GM12878 (cell line): ENCODE measurements at places on chromosomes 12 and 14.

DNA sequence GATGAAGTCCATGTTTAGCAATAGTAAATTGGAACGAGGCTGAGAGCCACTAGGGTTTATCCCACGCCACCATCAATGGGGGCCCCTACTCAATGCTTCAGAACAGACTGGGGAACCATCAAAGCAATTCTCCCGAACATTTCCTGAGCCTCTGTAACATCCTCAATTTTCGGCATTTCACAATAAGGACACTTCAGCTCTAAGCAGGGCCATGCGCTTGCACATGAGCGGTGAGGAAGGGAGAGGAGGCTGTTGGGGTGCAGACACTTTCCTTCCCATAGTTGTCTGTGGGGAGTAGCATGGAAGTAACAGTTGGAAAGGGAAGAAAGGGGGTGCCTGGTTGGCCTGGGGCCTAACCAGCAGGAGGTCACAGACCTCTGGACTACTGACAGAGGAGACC is 129.9 kb upstream of the PRMT8 start:
- no peak for DNase-seq

- DNase-seq: no peak
These were observed 18.9 kb upstream of the PPFIBP1 start for GRCh38 chr12:27505109-27505508.

GRCh38 chr14:88168498-88169165 is 154.4 kb downstream of the KCNK10 start:
- DNase-seq: no peak

- no peak for DNase-seq
These were observed 196.9 kb upstream of the BTG1 start for GRCh38 chr12:92342574-92342973.

- no peak for DNase-seq
These were observed 491.2 kb upstream of the FLRT2 start for GRCh38 chr14:85038526-85039352.

DNA sequence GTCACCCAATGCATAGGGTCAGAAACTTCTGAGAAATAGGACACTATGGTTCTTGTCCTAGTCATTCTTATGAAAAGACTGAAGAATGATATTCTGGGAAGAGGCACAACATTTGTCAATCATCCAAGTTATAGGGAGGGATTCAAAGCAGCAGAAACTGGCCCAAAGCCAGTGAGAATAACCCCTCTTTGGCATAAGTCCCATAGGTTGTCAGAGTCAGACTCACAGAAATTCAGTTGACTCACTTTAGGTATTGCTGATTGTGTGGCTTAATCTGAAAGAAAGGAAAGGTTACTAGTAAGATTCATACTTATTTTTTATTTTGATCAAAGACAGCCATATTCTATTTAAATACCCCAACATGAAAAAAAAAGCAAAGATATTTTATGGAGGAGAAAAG is 151.0 kb downstream of the SRGAP1 start:
- no peak for DNase-seq

DNA sequence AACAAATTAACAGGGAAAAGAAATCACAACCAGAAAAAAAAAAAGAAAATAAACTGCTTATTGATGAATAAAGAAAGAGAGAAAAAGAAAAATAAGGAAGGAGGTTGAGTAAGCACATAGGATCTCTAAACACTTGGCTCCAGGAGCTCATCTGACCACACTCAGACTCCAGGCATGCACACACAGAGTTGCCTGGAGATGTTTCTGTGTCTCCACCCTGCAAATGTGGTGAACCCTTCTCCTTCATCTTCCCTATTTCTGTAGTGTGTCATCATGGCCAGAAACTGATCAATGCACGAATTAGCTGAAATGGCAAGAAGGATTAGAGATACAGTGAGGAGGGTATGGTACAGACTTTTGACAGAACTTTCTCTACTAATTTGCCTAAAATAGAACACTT is 20.2 kb downstream of the OR4N2 start:
- no peak for DNase-seq

DNA sequence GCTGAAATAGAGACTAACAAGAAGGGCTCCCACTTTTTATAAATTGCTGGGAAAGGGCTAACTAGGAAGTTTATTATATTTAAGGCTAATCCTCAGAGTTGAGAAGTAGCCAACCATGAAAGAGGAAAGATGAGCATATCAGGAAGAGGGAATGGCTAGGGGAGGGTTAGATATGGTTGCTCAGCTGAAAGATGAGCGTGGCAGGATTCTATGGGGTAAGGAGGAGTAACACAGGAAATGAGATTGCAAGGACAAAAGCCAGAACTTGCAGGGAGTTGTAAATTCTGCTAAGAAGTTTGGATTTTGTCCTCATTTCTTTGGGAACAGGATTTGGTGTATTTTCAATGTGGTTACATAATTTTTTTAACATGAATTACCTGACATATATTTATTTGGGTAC is 127.4 kb upstream of the ATP2B1 start:
- no peak for DNase-seq

GRCh38 chr12:64585104-64585503 is 25.2 kb upstream of the RASSF3 start:
- no peak for DNase-seq

GRCh38 chr12:50111395-50111692 is 692 bp upstream of the COX14 start:
- DNase-seq: no peak

- DNase-seq: no peak
These were observed 38.0 kb upstream of the A2ML1 start for GRCh38 chr12:8784290-8784888.

DNA sequence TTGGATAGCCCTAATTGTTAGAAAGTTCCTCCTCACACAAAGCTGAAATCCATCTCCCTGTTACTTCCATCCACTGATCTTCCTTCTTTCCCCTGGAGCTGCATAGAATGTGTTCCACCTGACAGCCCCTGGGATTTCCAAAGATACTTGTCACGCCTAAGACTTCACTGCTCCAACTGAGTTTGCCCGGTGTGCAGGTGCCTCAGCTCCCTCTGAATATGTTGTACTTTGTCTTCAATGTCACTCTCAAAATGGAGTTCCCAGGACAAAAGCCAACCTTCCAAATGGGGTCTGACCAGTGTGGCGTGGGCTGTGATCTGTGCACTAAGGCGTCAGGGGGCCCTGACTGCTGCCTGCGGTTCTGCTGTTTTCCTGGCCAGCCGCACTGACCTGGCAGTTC is 42.8 kb downstream of the CACNA2D4 start:
- DNase-seq: no peak

GRCh38 chr14:73359445-73359844 is 98.9 kb downstream of the NUMB start:
- DNase-seq: no peak

- no peak for DNase-seq
These were observed 6.4 kb downstream of the RAD52 start for GRCh38 chr12:943051-943450.

- DNase-seq: no peak
These were observed 17.7 kb downstream of the SMCO2 start for GRCh38 chr12:27464220-27464554.

- DNase-seq: no peak
These were observed 25.7 kb downstream of the R3HDM2 start for GRCh38 chr12:57404966-57405640.

- no peak for DNase-seq
These were observed 33.6 kb upstream of the MAP3K9 start for GRCh38 chr14:70842851-70843462.

DNA sequence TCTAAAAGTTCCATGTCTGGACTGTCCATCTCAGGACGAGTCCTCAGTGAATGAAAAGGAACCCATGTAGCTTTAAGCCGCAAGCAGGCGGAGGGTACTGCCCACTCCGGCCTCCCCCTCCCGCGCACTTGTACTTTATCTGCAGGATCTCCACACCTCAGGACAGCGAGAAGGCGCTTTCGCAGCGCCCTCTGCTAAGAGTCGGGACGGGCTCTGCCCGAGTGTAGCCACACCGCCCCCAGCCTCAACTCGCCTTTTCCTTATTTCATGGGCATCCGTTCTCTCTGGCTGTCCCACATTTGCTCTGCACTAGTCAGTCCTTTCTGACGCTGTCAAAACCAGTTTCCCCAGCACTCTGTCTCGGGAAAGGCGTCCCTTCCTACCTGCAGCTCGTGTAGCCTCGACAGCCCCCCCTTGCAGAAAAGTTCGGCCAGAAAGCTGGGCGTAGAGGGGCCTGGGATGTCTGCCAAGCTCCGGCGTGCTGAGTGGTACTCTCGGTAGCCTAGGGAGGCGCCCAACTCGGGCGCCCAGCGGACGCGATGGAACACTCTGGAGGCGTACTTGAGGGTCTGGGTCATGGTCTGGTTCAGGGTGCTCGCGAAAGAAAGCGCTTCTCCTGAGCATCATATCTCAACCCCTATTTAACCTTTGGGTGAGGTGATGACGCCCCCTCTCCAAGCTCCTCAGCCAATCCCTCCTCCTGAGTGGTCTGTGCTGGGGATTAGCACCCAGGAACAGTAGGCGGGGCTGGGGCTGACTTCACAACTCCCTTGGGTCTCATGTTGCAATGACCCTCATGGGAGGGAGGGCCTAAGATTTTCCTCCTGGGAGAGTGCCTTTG is at the start of gene CYP27B1:
Gene CYP27B1, minus strand, starts transcription at position 615 of the 841 bp plus-strand sequence. Its CDS starts 37 bp downstream, at position 578.
- no peak for DNase-seq

DNA sequence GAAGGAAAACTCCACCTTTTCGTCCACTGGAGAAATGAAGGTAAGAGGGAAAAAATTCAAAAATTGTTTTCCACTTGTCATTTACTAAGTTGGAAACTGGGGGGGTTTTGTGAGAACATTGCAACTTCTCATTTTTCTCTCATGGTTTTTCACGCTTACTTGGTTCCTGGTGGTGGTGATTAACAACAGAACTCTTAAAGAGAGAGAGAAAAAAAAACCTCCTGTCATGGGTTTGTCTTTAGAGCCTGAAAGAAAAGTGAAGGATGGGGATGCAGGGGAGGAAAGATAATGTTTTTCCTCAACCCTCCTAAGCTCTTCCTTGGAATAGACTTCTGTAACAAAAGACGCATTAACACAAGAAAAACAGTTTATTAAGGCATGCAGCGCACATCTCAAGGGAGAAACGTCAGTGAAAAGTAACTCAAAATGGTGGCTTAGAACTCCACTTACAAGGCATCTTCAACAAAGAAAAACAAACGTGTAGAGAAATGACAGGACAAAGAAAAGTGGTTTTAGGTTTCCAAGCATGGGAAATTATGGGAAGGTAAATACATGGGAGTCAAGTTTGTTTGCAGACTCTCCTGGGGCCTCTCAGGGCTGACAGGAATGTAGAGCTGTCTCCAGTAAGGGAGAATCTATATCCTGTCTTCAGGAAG is 81.9 kb upstream of the ATF7IP start:
- peak; percentile 76 for DNase-seq

DNA sequence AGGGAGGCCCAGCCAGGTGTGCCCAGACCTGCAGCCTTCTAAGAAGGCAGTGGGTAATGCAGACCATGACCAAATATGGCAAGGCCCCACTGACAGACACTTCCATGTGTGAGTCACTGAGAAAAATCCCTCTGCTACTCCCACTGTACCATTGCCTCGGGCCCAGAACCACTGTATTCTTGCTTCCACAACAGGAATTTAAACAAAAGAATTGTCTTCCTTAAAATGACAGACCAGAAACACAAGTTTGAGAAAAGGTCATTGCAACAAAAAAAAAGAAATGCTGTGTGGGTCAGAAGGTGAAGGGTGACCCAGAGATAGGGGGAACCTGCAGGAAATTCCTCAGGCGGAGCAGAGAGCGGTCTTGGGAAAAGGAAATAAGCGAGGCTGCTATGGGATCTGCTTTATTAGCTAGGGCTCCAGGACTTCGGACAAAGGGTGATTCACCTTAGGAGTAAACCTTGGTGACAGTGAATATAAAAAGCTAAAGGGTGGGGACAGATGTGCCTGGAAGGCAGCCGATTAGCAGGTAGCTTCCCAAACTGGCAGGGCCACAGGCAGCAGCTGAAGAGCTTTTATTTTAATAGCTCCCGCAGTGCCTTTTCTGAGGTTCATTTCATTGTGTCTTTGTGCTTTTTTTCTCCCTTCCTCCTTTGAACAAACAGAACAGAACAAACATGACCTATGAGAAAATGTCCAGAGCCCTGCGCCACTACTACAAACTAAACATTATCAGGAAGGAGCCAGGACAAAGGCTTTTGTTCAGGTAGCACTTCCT is 185.3 kb upstream of the BCL2L14 start:
- DNase-seq: no peak

DNA sequence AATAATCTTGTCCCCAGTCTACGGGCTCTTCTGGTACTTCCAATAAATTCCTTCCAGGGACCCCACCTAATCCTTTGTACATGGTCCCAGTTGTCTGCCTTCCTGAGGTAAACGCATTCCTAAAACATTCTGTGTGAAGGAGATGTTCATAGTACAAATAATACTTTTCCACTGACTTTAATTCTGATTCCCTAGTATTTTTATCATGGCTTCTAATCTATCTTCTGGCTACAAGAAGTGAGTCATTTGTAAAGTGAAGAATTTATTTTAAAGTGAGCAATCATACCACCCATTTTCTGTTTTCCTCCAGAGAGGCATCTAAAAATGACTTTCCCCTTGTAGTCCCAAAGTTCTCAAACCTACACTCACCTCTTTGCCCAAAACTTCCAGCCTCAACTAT is 65.9 kb upstream of the NUDT4 start:
- DNase-seq: no peak

- DNase-seq: no peak
These were observed 27.3 kb downstream of the PTPRB start for GRCh38 chr12:70609739-70610491.

DNA sequence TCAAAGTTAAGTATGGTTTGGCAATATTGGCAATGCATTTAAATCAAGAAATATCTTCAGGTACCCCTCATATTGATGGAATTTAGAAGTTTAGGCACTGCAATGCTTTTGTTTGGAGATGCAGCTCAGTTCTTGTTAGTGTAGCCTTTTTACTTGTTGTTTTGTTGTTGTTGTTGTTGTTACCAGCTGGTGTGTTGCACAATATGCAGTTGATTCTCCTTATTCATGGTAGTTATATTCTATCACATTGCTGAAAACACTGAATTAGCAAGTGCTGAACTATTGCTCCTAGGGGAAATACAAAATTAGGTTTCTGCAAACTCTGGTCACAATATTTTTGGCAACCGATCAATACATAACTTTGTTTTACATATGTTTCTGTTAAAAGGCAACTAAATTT is 34.8 kb downstream of the CCER1 start:
- DNase-seq: no peak

- DNase-seq: no peak
These were observed 12.0 kb upstream of the PTPRQ start for GRCh38 chr12:80432061-80432460.

DNA sequence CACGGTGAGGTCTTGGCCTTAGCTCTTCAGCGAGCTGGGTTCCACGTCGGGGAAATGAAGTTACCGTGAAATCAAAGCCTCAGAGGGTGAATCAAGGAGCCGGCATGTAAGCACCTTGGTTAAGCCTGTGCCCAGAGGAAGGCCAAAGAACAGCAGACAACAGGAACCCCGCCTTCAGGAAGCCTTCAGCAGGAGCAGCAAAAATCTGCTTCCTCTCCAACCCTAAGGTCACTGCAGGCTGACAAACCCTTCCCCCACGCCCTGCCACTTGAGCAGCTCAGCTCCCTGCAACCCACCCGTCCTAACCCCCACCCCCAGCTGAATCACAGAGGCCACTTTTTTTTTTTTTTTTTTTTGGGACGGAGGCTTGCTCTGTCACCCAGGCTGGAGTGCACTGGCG is 72.9 kb upstream of the LTA4H start:
- no peak for DNase-seq

GRCh38 chr12:30911207-30911606 is 15.3 kb upstream of the TSPAN11 start:
- DNase-seq: no peak
